Stimulated activated CD8-positive, alpha-beta memory T cell treated with anti-CD3 and anti-CD28 coated beads, Interleukin-7, amount 100 ng/mL, for 4 hours (primary cell): ENCODE measurements at places on chromosomes 6 and 20.
A peak's percentile ranks its signal among the peaks of the same experiment; 100 is the strongest.

GRCh38 chr6:99412065-99412464 is 13.0 kb downstream of the PNISR start:
- DNase-seq = no peak

GRCh38 chr20:25507385-25508082 is 77.8 kb downstream of the NINL start:
- DNase-seq = no peak

GRCh38 chr20:2729791-2730190 is 37.2 kb downstream of the EBF4 start:
- DNase-seq = no peak

DNA sequence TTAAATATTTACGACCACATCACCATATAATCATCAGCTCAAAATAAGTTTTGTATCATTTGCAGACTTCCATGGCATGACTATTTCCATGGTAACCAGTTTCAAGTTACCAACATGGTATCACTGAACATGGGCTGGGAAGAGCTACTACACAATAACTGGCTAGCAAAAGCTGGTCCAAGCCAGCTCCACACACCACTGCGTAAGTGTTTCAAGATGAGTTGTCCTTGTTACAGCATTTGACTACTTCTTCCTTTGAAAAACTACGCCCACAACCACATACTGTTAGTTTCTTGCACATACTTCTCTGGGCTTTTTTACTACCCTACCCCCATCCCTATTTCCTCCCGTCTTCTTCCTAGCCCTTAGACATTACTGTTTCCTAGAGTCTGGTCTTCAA is 8.5 kb downstream of the CD164 start:
- DNase-seq = no peak

DNA sequence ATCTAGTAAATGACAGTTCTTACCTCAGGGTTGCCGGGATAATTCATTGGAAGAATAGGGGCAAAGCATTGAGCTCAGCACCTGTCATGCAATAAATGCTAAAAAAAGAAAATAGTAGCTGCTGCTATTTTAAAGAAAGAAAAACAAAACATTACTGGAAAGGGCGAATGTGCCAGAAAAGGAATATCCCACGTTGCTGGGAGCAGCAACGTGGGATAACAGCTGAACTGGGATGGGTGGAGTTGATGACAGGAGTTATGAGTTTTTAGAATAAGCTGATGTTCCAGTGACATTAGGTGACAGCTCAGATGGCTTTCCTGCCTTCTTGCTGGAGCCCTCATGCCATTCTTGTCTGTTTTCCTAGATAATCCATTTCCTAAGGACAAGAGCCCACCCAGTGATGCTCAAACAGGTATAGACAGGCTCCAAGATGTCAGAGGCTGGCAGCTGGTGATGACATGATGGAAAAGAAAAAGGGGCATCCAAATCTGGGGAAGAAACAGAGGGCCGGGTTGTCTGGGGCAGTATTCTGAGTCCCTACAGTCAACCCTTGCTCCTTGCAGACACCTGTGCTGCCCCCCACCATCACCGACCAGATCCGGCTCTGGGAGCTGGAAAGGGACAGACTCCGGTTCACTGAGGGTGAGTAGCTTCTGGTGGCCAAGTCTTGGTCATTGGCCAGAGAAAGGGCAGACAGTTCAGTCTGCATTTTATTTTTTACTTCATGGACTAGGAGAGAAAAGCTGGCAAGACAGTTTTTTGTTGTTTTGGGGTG is 1.1 kb upstream of the VARS2 start:
- DNase-seq = no peak

- no peak for DNase-seq
These were observed 235.8 kb upstream of the RIN2 start for GRCh38 chr20:19522071-19522801.

GRCh38 chr20:848193-848592 is 14.7 kb downstream of the FAM110A start:
- DNase-seq = no peak

DNA sequence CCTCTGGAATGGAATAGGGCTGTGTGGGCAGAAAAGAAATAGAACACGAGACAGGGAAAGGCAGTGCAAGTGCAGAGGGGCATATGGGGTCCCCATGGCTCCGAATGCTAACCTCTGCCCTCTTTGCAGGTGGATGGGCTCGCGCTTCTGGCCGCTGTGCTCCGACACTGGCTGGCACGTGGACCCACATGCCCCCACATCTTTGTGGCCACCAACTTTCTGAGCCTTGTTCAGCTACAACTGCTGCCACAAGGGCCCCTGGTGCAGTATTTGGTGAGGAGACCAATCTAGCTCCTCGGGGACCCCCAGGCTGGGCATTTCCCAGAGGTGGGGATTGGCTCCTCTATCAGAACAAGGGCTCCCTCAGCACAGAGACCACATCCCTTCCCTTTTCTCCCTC is 1.1 kb upstream of the SAPCD1 start:
- DNase-seq = no peak

- DNase-seq = peak; percentile 58
These were observed 757 bp upstream of the SAMD3 start for GRCh38 chr6:130223508-130223907.

DNA sequence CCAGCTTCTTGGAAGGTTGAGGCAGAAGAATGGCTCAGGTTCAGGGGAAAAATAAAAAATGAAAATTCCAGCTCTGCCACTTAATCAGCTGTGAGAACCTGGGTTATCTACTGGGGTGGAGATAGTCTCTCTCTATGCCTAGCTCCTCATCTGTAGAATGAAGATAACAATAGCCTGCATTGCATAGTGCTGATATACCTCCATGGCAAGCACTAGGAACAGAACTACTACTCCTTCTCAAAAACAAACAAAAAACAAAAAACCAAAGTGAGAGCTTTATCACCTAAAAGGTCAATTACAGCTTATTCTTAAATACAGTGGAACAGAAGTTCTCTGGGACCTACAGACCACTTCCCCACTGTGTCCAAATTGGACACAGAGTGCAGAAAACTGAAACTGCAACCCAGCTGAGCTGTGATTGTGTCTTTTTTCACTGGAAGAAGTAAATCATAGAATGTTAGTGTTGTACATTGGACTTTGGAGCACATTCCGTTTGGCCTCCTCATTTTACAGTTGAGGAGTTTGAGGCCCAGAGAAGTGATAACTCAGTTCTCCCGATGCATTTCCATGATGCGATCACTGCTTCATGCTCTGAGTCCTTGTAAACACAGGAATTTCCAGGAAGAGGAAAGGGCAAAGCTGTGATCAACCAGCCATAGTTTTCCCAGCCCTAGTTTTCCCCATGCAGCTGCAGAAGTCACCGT is 23.3 kb downstream of the MTFR2 start:
- DNase-seq = no peak

DNA sequence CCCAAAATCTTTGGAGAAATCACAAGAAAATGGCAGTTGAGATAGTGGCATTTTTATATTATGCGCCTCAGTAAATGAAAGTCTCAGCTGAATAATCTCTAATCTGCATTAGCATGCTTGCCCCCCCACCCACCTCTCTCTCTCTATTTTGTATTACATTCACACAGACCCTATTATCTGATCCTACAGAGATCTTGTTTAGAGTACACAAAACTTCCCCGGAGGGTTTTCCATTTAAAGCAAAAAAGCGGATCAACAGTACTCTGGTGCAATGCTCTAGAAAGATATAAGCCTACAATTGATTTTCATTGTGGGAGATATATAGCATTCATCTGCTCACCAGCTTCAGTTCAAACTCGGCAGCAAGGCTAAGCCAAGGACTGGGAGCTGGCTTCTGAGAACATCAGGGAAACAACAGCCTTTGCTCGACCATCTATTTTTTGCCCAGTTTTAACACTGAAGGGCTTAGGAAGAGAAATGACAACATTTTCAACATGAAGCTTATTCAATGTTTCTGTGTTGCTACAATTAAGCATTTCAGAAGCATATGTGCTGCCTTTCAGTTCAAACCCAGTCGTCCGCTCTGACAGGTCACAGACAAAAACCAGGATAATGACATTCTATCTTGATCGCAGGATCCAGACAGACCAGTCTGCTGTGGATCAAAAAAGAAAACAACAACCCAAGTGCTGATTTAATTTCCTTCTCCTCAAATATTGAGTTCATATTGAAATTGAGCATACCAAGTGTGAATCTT is 137.6 kb upstream of the ATXN1 start:
- no peak for DNase-seq

- DNase-seq = no peak
These were observed 26.5 kb downstream of the HIVEP2 start for GRCh38 chr6:142918339-142919042.

GRCh38 chr6:1908784-1909183 is 299.1 kb downstream of the FOXC1 start:
- no peak for DNase-seq

DNA sequence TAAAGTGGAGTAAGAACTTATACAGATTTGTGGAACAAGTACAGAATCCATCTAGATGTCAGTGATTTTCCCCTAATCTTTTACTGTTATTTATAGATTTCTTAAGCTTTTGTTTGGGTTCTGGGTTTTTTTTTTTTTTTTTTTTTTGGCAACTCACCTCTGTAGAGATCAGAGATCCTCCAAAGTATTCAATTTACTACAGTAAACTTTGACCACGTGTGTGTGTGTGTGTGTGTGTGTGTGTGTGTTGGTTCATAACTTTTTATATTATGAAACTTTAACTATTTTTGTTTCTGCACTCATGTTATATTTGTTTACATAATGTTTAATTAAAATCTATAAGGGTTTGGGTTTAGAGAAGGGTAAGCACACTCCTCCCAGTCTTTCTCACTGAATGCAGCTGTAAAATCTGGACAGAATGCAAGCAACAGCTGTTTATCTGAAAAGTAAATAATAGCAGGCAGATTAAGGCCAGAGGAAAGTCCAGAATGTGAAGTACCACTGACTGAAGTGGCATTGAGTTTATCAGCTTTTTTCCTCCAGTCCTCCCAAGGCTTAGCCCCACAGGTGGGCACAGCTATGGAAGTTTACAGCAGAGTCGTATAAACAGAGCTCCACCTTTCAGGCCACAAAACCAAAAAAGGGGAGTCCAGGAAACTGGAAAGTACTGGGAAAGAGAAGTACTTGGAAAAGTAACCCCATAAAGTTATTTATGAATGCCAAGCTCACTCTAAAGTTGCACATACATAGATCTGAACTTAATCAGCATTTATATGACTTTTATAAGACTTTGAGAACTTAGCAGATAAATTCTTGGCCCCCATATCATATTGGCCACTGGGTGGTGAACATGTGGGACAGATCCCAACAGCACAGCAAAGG is 43.0 kb upstream of the CD2AP start:
- DNase-seq = no peak

DNA sequence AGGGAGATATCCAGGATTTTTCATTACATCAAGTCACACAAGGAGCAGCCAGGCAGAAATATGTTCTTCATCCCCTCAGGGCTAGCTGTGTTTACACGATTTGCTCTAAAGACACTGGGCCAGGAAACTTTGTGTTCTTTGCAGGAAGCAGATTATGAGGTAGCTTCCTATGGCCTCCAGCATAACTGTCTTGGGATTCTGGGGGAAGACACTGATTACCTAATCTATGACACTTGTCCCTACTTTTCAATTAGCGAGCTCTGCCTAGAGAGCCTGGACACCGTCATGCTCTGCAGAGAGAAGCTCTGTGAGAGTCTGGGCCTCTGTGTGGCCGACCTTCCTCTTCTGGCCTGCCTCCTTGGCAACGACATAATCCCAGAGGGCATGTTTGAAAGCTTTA is 11.2 kb downstream of the FAM120B start:
- no peak for DNase-seq

- no peak for DNase-seq
These were observed 591.9 kb downstream of the EPM2A start for GRCh38 chr6:145143379-145143778.

- no peak for DNase-seq
These were observed 42.3 kb upstream of the TMEM181 start for GRCh38 chr6:158517581-158517980.

- DNase-seq = no peak
These were observed 541.2 kb downstream of the QKI start for GRCh38 chr6:163955756-163956155.

DNA sequence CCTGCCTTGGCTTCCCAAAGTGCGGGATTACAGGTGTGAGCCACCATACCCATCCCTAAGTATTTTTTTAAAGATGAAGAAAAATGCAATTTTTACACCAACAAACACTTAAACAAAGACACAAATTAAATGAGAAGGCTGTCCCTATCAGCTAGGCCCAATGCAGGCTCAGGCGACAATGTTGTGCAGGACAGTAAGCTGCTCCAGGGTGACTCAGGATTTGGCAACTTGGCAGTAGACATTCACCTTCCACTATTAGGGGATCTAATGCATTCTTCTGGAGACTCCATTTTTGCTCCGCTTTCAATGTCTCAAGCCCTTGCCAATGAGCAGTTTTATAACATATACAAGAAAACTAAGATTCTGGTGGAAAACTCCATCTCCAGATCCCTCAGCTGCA is 19.7 kb downstream of the NDRG3 start:
- DNase-seq = no peak

- DNase-seq = no peak
These were observed 13.6 kb downstream of the NOL4L start for GRCh38 chr20:32571566-32571965.

DNA sequence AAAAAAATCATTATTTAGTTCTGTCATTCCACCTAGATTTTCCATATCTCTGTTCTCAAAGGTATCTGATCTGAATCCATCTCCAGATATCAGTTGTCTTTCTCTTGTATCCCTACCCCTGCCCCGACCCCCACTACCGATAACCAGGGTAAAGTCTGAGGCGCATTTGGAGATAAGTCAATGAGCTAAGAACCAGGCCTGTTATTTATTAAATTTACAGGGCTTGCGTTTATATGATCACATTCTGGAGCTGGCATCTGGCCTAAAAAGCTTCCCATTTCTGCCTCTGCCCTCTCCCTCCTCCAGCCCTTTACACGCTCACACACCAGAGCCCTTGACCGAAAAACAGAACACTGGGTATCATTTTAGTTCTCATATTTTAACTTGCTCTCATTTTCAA is 144.7 kb downstream of the ALDH8A1 start:
- DNase-seq = no peak

GRCh38 chr6:162576016-162576415 is 151.6 kb downstream of the PRKN start:
- DNase-seq = no peak

- DNase-seq = no peak
These were observed 71.5 kb upstream of the HDAC2 start for GRCh38 chr6:114042267-114043016.
